GM12865 (cell line): ENCODE measurements at places on chromosomes 11 and 22.

- no peak for DNase-seq
Measured at GRCh38 chr22:30045901-30046715, 34.2 kb upstream of the HORMAD2 start.

DNA sequence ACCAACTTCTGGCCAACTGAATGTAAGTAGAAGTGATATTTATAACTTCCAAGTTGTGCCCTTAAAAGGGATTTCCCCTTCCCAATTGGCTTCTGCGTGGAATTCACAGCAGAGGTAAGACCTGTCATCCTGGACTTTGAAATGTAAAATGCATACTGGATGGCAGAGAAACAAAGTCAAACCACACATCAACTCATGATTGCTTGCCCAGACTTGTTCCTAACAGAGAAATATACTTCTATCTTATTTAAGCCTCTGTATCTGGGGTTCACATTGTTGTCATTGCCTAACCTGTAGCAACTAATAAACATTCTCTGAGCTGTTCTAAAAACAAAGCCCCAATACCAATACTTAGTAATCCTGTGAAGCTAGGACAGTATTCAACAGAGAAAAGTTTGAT is 6.2 kb downstream of the ME3 start:
- DNase-seq = no peak

DNA sequence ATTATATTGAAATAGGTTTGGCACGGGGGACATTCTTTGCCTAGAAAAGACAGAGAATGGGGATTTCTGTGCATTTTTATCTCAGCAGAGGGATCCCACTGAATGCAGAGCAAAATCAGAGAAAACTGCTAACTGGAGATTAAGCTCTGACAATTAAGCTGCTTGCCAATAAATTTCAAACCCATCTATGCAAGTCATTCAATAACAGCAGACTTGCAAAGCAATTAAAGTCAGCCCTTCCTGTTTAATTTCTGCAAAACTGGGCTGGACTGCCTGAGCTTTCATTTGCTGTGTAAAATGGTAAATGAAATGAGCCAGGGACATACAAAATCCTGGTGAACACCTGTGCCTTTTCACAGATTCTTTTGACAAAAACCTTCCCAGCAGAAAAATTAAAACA is 1273.9 kb upstream of the CNTN5 start:
- no peak for DNase-seq

DNA sequence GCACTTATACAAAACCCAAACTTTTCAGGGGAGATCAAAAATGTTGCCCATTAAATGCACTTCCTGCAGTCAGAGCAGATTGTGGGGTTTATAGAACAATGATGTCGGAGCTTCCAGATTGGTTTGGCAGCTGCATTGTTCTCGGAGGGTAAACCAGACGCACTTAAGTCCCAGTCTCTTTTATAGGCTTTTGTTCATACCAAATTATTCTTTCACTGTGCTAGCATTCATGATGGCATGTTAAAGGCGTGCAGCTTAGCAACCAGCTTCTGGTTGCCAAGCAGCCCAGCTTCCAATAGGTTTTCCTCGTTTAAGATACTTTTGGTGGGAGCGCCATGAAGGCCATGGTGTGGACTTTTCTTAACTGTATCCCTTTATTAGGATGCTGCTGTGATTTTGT is 40.9 kb downstream of the ZC3H12C start:
- DNase-seq = no peak

GRCh38 chr22:48151641-48152040 is 1389.2 kb downstream of the TBC1D22A start:
- DNase-seq = no peak

DNA sequence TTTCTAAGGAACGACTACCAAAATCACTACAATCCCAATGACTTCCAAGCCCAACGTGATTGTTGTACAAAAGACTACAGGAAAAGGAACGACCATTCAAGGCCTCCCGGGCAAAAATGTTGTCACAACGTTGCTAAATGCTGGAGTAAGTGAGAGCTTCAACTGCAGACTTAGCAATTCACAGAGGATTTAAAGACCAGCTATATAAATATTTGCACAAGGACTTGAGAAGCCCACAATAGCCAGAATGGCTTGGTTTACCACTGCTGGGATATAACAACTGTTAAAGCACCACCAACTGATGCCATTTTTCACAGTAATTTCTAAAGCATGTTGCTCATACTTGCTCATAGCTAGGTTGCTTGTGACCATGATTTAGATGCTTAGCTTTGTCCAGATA is 78.3 kb downstream of the EMSY start:
- DNase-seq = no peak
